ENCODE measurements at places on chromosomes 7 and 10.

DNA sequence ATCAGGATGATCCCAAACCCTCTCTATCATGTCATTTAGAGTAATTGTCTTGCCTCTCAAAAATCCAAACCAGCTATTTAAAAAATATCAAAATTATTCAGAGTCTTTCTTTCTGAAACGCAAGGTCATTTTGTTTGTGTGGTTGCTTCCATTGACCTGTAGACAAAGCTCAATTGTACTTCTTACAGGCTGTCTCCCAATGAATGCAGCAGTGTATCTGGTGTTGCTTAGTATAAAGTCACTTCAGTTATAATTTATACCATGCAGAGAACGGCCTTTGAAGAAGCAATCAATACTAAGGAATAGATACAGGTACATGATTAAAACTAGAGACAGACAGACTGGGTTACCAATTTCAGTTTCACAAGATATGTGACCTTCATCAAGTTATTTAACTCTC, 80.9 kb downstream of the DOCK4 start:
- no peak for DNase-seq

GRCh38 chr10:34954142-34954541, 136.0 kb downstream of the CUL2 start:
- DNase-seq: no peak

- DNase-seq: peak; percentile 42
Measured at GRCh38 chr10:43170491-43170890, 32.2 kb downstream of the CSGALNACT2 start.

DNA sequence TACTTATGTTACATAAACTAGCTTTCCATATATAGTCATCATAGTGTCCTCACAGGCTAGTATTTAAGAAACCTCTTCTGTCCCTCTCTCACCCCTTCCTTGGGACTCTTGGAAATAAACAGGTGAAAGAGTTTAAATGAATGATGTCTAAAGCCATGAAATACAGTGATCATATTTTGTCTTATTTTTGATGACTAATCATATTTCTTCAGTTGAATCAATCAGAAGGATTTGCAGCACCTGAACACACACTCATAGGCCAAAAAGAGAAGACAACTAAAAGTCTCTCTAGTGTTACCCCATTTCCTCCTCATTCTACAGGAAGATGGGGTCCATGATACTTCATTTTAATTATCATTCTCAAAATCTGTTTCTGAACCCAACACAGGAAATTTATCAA, 8.6 kb upstream of the ATAD1 start:
- no peak for DNase-seq

DNA sequence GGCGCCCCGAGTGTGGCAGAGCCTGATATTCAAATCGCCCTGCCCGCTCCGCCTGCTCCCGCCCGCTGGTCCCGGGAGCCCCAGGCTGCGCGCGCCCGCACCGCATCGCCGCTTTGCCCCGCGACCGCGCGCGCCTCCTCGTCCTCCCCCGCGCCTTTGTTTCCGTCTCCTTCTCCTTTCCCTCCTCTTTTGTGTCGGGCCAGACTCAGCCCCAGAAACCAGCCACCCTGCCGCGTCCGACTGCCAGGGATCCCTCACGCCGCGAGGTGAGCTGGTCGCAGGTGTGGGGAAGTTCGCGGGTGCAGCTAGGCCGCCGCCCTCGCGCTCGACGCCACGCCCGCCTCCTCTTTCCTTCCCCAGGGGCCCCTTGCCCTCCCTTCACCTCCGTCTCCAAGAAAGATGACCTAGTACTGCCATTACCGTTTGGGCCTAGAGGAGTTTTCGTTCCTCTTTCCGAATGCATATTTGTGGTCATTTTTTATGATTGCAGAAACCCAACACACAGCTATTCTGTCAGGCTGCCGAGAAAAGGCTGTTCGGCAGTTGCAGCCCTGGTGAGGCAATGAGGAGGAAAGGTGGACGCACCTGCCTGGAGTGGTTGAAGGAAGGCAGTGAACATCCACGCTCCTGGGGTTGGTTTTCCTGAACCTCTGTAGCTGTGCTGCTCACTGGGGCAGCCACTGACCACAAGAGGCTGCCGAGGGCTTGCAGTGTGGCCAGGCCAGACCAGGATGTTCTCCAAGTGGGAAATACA, 107.3 kb downstream of the SNX10 start:
- peak; percentile 42 for DNase-seq

DNA sequence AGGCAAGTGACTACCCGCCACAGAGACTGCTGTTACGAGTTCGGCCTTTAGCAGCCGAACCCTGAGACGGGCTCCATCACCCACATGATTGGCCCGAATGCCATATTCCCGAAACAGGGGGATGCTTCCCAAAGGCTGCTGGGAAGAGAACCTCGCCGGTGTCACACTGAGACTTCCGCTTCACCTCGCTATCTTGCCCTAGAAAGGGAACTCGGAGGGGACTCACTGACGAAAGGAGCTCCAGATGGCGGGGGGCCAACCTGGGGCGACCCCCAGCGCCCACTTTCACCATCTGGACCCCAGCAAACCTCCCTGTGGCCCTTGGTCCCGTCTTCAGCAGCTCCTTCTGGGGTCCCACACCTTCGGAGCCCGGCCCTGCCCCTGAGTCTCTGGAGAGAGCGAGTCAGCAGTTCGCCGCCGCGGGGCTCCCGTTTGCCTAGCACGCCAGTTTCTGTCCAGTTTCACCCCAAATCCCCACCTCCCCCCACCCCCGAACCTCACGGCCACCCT, 529 bp downstream of the HPS1 start:
- peak; percentile 33 for DNase-seq

- DNase-seq: no peak
Measured at GRCh38 chr7:146858690-146859089, 742.1 kb downstream of the CNTNAP2 start.

GRCh38 chr7:29352041-29352440, 157.5 kb downstream of the CHN2 start:
- no peak for DNase-seq

GRCh38 chr7:148218603-148219002, 372.0 kb upstream of the C7orf33 start:
- no peak for DNase-seq

DNA sequence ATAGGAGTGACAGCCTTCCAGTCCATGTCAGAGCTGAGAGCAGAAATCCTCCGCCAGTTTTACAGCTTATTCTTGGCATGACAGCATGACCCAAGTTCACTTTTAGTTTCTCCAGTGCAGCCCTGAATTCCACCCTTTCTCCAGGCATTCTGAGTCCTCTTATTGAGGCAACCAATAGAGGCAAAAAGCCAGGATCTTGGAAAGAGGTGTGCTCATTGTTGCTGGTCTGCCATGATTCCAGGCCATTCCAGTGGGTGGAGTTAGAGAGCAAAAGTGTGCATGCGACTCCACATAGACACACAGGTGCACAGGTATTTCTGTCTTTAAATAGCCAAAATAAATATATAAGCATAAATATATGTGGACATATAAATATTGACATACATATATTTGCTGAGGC, 224.7 kb upstream of the ADARB2 start:
- DNase-seq: no peak

GRCh38 chr10:61338146-61338545, 115.0 kb downstream of the TMEM26 start:
- DNase-seq: no peak

DNA sequence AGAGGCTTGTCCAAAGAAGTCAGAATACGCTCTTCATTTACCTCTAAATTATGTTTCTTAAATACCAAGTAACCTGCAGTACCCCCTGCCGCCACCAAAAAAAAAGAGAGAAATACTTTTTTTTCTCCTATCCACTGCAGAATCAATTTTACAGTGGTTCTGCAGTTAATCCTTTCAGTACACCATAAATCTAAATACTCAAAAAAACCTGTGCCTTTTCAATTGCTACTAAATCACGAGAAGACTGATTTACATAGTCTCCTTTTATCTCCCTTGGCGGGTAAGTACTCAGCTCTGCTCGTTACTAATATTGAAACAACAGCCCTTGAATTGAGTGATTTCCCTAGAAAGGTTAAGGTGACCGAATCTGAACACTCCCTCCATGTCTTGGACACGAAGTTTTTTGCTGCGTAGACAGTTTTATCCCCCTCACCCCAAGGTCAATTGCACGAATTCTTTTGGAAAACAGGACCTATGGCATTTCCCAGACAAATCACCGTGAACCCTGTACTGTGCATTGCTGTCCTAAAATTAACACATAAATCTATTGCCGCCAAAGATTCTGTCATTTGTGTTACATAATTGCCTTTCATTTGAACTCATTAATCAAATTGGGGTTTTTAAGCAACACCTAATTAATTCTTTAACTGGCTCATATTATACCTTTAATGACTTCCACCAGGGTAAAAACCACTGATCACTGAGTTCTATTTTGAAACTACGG, 512 bp upstream of the VIM start:
- DNase-seq: peak; percentile 47

GRCh38 chr7:117863618-117864017, 9.6 kb downstream of the CTTNBP2 start:
- DNase-seq: peak; percentile 71

DNA sequence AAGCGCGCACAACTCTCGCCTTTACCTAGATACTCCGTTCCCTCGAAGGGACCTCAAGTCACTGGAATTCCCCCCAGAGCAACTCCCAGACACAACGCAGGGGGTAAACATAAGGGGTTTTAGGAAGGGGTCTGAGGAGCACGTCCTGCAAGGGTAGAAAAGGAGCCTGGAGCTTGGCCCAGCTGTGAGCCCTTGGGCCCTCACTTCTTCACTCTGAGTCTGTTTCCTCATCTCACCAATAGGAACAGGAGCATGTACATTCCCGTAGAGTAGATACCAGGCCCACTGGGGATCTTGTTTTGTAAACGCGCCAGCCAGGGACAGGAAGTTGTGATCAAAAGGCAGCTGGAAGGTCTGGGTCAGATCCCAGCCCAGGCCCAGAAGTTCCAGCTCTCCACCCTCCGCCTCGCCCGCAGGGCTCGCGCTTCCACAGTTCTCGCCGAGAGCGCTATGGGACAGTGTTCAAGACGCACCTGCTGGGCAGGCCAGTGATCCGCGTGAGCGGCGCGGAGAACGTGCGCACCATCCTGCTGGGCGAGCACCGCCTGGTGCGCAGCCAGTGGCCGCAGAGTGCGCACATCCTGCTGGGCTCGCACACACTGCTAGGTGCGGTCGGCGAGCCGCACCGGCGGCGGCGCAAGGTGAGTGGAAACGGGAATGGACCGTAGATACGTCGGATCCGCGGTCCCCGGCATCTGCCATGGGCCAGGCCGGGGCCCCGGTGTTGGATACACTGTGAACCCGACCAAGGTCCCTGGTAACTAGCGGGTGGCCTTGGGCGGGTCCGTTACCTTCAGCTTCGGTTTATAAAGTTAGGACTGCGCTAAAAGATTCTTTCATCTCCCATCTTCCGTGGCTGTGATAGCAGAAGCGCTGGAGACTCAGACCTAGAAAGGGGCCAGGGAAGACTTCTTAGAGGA, 1.3 kb downstream of the CYP26C1 start:
- no peak for DNase-seq

DNA sequence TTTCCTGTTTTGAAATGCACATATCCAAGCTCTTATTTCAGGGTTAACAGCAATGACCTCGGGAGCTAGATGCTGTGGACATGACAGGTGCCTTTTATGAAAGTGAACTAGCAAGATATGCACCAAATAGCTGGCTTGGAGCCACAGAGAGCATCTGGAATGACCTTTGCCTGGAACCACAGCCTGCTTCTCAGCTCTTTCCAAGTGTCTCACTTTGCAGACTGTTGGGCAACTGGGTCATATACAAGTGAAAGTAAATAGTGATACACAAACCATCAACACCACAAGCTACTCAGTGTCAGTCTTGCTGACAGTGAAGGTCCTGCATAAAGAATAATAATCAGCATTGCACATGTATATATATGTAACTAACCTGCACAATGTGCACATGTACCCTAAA, 183.5 kb downstream of the RNF133 start:
- DNase-seq: no peak

- no peak for DNase-seq
Measured at GRCh38 chr7:144780071-144780608, 55.7 kb downstream of the TPK1 start.

- DNase-seq: peak; percentile 93
Measured at GRCh38 chr10:125123476-125124114, 36.8 kb downstream of the CTBP2 start.

DNA sequence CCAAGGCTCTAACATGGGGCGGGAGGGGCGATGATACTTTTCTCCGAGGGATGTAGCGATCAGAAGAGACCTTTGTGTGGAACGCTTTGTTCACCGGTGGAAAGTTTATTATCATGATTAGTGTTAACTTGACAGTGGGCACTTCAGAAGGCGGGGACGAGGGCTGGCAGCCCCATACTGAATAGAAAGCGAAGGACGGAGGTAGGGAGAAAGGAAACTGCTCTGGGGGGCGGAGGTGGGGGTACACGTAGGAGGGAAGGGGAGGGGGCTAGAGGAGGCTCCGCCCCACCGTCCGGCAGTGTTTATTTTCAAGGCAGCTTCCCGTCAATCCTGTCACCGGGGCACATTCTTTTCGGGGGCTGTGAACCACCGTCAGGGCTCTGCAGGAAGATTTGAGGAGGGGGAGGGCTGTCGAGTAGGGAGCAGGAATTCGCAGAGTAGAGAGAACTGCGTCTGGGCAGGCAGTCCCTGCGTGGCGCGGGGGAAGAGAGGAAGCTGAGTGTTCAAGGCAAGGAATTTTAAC, 9.4 kb upstream of the NKX2-3 start:
- no peak for DNase-seq

DNA sequence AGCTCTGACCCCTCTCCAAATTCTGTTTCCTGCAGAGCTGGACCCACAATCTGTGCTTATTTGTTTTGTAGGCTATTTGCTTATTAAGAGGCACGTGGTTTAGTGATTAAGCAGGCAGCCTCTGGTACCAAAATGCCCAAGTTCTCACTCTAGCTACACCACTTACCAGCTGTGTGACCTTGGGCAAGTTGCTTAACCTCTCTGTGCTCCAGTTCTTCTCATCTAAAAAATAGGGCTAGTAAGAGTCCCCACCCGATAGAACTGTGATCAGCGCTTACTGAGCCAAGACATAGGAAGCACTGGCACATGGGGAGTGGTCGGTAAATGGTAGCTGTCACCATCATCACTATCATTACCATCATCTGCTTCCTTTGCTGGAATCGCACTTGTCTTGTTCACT, 20.8 kb downstream of the C10orf105 start:
- no peak for DNase-seq

GRCh38 chr10:61318429-61318828, 134.8 kb downstream of the TMEM26 start:
- no peak for DNase-seq

- no peak for DNase-seq
Measured at GRCh38 chr10:60093317-60093716, 187.0 kb upstream of the CCDC6 start.

DNA sequence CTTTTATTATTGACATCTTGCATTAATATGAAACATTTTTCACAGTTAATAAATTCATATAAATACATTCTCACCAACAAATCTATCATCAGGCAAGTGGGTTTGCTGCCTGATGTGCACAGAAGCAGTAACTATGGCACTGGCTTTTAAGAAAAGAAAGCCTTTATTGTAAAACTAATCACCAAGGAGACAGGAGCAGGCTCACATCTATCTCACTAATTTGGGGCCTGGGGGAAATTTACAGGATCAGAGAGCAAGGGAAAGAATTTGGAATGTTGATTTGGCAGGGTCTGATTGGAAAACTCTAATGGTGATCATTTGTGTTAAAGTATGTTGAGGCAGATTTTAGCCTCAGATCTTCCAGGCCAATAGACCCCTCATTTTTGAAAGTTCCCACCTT, 605.7 kb downstream of the POM121L12 start:
- DNase-seq: no peak

Measured in fibroblast of lung (primary cell).